ENCODE measurements at places on chromosomes 13 and 19.

DNA sequence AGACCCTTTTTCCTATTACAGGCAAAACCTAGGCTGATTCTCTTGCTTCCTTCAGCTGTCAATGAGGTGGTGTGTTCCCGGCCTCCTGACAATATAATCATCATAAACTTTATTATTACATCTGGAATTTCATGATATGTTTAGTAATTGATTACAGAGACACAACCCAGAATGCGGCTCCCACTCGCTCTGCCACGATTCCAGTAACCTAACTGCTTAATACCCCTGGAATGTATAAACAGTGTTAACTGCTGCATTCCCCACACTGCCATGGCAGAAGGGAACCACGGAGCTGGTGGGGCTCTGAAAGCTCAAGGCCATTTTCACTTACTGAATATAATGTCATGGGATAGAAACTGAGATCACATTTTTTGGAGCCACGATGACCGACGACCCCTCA is 17.1 kb downstream of the TSHZ3 start:
- no peak for DNase-seq

- no peak for DNase-seq
Measured at GRCh38 chr19:15231271-15231670, 977 bp downstream of the EPHX3 start.

GRCh38 chr19:51389143-51389542 is 1.2 kb downstream of the C19orf84 start:
- DNase-seq: no peak

DNA sequence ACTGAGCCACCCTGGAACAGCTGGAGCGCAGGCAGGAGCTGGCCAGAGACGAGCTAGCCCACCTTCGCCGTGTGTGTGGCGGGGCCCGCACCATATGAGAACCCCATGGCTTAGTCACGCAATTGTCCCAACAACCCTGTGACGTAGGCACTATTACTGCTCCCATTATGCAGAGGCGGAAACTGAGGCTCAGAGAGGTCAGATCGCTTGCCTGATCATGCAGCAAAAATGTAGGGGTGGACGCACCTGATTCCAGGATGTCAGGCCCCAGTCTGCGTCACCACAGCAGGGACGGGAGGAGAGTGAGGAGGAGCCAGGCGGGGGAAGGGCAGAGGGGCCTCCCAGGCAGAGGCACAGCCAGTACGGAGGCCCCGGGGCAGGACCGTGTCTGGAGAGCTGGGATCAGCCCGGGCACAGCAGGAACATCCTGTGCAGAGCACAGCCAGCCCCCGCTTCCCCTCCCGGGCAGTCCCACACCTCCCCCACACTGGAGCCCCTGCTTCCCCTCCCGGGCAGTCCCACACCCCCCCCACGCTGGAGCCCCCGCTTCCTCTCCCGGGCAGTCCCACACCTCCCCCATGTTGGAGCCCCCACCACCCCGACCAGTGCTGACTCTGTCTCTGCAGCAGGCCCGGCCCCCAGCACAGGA is 16.7 kb downstream of the PIP5K1C start:
- DNase-seq: no peak

DNA sequence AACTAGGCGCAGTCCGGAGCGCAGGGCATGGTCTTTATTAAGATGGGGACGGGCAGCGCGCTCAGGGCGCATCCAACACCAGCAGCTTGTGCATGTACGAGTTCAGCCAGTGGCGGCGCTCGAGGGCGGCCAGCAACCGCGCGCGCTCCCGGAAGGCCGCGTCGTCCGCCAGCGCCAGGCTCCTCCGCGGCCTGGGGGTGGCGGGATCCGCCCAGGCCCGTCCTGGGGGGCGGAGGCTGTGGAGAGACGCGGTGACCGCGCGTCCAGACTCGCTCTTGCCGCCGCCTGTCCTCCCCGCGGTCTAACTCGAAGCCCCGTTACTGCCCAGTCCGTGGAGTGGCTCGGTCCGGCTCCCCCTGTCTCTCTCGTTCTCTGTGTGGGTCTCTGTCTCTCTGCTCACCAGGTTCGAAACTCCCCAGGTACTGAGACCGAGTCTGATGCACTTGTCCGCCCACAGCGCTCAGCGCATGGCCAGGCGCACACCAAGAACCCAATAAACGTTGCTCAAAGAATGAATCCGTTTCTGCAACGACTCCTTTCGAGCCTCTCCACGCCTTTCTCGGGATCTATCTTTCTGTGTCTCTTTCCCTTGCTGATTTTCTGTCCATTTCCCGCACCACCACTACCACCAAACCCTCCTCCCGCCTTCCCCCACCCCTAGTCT is 702 bp downstream of the PTH2 start:
- no peak for DNase-seq

DNA sequence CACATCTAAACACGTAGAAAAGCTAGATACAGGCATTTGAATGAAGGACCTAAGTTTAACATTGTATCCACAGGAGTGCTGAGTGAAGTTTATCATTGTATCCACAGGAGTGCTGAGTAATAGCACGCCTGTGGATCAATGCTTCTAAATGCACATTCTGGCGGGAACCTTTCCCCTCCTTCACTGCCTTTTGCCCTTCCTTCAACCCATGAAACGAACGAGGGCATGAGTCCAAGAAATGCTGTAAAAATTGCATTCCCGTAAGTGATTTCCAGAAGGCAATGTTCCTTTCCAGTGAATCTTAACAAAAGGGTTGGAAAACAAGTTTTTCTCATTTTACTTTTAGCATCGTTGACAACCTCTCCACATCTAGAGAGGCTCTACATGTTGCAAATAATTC is 88.1 kb downstream of the ZDHHC20 start:
- DNase-seq: peak; percentile 41

GRCh38 chr13:76380446-76381065 is 505.6 kb downstream of the KCTD12 start:
- DNase-seq: no peak

- no peak for DNase-seq
Measured at GRCh38 chr19:1171755-1172352, 2.2 kb downstream of the SBNO2 start.

- no peak for DNase-seq
Measured at GRCh38 chr19:49335784-49336481, 727 bp downstream of the CD37 start.

DNA sequence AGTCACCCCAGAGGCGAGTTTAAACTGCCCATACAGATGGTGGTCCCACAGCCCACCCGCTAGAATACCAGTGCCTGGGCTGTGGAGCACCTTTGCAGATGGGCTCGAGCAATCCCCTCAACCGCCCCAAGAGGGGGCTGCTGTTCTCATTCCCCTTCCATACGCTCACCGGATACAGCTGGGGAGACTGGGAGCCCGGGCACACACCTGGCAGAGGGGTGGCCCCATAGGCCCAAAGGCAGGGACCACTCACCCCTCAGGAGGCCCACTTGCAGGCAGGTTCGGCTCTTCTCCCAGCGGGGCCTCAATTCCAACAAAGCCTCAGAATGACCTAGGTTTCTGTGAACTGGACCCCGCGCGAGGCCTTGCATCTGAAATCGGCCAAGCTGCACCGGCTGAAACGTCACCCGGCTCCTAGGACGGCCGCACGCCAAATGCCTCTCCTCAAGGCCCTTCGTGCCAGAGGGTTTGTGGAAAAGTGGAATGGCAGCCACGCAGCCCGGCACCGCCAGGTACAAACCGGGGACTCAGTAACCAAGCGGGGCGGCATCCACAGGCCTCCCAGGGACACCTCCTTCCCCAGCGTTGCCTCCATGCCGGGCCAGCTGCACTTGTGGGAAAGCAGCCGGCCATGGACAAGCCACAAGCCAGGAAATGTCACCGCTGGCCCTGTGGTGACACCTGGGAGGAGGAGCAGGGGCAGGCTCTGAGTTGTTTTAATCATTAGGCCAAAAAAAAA is 18.7 kb downstream of the MLLT1 start:
- DNase-seq: no peak

- peak; percentile 64 for DNase-seq
Measured at GRCh38 chr19:12287958-12288500, 6.7 kb downstream of the ZNF44 start.

Data from renal pelvis (tissue), 12 donors.